CD8-positive, alpha-beta memory T cell (primary cell): ENCODE measurements at places on chromosomes 7 and 10.

DNA sequence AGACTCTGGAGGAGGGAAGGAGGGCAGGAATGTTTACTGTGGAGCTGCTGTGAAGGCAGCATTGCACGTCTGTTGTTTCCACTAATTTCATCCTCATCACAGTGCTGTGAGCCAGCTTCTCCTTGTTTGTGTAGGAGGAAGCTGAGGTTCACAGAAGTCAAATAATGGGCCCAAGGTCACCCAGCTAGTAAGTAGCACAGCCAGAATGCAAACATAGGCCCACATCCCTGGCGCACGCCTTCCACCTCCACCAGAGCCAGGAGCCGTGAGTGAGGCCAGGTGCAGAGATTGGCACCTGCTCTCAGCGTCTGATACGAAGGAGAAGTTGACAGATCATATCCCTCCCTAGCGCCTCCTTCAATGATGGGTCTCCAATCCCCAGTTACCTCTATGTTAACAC, 93.6 kb downstream of the HTR5A start:
- DNase-seq, result no peak

GRCh38 chr10:121600611-121601010, 2.4 kb upstream of the FGFR2 start:
- no peak for DNase-seq

- DNase-seq, result no peak
Measured at GRCh38 chr7:79868010-79868409, 266.6 kb upstream of the GNAI1 start.

DNA sequence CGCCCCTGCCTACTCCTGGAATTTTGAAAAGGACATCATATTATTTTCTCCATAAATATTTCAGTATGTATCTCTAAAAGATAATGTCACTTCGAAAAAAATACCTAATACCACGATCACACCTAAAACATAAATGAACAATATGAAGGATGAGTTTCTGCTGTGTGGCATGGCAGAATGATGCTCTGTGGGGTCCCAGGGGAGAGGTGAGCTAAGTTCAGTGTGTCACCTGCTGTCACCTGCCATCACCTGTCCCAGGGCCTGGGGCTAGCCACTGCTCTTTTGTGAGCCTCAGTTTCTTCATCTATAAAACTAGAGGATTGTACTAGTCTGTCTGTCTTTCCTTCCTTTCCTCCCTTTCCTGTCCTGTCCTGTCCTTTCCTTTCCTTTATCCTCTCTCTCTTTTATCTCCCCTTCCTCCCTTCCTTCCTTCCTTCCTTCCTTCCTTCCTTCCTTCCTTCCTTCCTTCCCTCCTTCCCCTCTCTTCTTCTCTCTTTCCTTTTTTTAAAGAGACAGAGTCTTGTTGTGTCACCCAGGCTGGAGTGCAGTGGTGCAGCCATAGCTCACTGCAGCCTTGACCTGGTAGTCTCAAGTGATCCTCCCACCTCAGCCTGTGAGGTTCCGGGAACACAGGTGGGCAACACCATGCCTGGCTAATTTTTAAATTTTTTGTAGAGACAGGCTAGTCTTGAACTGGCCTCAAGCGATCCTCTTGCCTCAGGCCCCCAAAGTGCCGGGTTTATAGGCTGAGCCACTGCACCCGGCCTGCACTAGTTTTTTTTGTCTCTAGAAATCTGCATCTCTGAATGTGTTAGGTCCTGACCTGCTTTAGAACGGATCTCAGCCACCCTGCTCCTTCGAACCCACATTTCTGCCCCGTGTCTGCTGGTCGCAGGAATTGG, 43.1 kb downstream of the CUX1 start:
- DNase-seq, result no peak

DNA sequence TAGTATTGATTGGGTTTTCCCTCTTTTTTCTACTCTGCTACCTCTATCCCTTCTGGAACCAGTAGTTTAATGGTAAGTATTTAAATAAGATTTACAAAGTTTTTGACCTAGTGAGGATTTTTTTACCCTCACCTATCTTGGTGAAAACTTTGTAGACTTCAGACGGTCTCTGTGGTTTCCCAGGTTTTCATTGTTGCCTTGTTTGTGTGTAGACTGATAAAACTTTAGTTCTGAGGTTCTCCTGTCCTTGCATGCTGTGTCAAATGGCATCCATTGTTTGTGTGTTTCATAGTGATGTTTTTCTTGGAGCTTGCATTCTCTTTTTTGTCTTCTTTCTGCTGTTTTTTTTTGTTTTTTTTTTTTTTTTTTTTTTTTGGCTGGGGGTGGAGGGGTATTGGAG, 22.6 kb downstream of the ZNRF2 start:
- DNase-seq, result no peak

- no peak for DNase-seq
Measured at GRCh38 chr10:102994531-102995295, 76.6 kb downstream of the CNNM2 start.

- DNase-seq, result no peak
Measured at GRCh38 chr10:35307297-35307696, 29.0 kb upstream of the CCNY start.

DNA sequence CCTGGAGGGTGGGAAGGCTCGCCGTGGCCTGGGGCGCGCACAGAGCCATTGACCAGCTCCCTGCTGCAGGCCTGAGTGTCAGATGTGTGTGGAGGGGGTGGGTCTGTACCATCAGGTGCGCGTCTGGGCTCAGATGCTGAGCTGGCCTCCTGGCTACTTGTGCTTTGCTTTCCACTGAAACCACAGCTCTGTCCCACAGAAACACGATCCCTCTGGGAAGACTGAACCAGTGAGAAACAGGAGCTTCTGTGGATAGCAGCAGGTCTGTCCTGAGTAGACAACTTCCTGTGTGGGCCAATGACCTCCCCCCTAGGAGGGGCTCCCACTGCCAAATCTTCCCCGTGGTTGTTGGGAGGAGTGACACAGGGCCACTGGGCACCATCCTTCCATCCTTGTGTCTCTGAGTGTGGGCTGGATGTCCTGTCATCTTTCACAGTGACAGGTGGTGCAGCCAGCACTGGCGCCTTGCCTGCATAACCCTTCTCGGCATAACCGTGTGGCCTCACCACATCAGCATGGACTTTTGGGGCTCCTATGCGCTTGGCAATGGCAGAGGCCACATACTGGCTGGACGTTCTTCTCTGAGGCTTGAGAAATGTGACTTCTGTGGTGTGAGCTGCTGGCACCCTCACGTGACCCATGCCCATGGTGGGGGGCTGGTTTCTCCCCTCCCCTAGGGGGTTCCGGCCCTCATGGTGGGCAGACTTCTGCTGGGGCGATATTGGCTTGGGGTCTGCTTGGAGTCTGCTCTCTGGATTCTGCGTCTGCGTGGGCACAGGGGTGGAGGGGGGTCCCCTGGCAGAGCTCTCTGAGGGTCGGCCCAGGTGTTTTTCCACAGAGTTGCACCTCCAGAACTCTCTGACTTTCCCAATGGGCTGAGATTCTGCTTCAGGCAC, 245.5 kb upstream of the GRB10 start:
- DNase-seq, result no peak

- DNase-seq, result no peak
Measured at GRCh38 chr10:48496831-48497779, 107.8 kb downstream of the ARHGAP22 start.

GRCh38 chr10:26621243-26621888, 76.1 kb upstream of the PDSS1 start:
- no peak for DNase-seq

DNA sequence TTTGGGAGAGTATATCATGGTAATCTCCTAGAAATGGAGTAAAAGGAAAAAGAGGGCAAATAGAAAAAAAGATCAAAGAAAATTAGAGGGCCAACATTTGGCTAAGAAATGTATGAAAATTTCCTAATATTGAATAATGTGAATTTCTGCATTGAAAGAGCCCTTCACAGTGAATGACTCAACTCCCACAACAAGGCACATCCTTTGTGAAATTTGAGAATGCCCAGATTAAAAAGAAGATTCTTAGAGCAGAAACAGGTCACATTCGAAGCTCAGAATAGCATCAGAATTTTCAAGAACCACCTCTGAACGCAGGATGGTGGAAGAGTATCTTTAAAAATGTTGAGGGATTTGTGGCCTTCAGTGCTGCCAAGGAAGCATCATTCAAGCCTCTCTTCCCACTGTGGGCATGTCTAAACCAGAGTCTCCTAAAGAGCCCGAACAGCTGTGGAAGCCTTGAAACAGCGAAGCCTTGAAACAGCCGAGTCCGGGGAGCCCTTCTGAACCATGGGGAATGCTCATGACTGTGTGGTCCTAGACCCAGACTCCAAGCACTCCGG, 43.6 kb downstream of the GUSB start:
- DNase-seq, result no peak

DNA sequence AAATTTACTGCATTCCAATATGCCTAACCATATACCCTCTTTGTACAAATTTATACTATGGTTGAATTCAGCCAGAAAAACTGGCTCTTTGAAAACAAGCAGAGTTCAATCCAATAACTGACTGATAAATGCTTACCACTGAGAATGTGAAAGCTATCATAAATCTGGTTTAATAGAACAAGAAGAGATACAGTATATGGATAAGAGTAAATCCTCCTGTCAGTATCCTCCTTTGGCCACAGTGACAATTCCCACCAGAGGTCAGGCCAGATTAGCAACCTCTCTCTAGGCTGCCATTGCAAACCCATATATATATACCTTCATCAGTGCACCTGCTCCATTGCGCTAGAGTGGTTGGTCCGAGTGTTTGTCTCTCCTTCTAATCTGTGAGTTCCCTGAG, 647.2 kb downstream of the GRM8 start:
- no peak for DNase-seq

GRCh38 chr10:75033399-75034130, 77.9 kb upstream of the SAMD8 start:
- no peak for DNase-seq

- no peak for DNase-seq
Measured at GRCh38 chr10:103490986-103491314, 2.6 kb upstream of the NEURL1 start.

DNA sequence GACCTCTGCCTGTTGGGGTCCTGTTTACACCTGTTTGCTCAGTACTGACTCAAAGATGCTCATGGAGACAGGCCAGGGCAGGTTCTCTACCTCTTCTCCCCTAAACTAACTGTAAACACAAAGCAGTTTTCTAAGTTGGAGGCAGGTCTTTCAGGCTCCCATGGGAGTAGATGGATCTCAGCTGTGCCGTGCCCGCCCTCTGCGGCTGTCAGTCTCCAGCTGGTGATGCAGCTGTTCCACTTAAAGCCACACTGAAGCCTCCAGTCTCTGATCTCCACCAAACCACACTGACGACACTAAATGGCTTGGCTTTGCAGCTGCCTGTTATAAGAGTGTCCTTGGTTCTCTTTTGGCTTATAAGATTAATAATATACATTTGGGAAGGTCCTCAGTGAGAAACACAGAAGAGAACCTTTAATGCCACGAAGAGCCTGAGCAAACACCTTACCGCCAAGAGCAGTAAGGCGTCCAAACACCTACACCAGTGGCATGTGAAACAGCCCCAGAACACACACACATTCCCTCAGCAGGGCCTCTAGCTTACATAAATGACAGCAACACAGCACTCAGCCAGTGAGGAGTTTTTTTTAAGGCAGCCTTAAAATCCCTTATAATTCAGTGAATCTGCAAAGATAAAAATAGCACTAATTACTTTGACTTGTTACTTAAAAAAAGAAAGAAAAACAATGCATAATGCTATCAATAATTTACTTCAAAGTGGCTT, 60.4 kb upstream of the KCNIP2 start:
- DNase-seq, result no peak

DNA sequence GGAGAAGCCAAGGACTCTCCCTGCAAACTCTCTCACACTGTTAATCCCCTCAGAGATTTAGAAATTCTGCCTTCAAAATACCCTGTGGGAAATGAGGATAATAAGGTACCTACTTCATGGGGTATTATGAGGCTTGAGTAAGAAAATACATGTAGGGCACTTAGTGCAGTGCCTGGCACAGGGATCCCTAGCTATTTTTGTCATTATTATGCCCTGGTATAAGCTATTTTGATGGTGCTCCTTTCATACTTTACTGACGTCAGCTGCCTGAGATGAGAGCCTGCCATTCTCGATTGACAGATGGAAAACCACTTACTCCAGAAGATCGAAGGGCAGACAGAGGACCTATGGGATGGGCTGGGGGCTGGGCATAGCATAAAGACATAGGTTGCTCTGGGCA, 30.1 kb downstream of the MKX start:
- no peak for DNase-seq

- no peak for DNase-seq
Measured at GRCh38 chr10:116158036-116158435, 115.0 kb downstream of the GFRA1 start.

DNA sequence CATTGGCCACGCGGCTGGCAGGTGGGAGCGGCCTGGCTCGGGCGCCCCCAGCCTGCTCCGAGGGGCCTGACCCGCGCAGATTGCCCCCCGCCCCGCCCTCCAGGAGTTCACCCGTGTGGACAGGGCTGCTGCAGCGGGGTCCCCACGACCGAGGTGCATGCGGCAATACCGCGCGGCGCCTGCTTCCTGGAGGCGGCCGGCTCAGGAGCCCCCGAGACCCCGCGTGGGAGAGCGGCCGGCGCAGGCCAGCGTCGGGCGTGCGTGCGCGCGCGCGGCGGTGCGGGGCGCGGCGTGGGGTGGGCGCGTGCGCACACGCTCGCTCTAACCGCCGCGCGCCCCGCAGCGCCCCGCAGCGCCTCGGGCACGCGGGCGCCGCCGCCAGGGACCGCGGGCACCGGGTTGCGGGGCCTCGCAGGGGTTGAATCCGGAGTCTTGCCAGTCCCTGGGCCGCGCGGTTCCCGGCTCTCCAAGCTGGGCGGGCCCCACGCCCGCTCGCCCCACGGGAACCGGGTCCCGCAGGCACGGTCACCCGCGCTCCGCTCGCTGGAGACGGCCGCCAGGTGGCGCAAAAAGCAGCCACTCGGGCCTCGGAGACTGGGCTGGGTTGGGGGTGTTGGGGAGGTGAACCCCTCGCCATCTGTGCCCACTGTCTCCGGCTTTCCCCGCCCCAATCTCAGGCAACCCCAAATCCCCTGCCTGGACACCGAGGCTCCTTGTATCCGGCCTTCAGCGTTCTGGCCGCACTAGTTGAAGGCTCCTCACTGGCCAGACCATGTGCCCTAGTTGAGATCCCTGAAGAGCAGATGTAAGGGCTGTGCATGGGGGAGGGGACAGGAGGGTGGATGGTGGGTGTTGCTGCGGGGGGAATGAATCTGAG, 1.3 kb upstream of the ACHE start:
- peak; percentile 42 for DNase-seq

GRCh38 chr10:81179805-81180452, 642.2 kb downstream of the SH2D4B start:
- DNase-seq, result no peak

DNA sequence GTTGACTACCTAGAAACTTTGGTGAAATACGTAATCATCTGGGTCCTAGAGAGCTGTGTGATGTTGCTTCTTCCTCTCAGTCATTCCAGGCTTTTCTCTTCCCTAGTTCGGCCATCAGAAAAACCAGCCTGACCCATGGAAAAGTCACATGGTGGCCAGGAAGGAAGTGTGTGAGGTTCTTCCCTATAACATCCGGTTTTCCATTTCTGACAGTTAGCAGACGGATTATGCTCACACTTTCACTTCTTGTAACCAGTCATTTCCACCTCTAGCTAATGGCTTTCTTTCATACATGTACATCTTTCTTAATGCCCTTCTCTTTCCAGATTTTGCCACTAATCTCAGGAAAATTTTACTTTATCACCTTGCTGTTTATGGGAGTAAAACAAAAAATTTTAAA, 110.0 kb upstream of the GLCCI1 start:
- DNase-seq, result no peak

- no peak for DNase-seq
Measured at GRCh38 chr10:33165911-33166310, 168.6 kb downstream of the NRP1 start.
